ENCODE measurements at places on chromosomes 2 and 18.

DNA sequence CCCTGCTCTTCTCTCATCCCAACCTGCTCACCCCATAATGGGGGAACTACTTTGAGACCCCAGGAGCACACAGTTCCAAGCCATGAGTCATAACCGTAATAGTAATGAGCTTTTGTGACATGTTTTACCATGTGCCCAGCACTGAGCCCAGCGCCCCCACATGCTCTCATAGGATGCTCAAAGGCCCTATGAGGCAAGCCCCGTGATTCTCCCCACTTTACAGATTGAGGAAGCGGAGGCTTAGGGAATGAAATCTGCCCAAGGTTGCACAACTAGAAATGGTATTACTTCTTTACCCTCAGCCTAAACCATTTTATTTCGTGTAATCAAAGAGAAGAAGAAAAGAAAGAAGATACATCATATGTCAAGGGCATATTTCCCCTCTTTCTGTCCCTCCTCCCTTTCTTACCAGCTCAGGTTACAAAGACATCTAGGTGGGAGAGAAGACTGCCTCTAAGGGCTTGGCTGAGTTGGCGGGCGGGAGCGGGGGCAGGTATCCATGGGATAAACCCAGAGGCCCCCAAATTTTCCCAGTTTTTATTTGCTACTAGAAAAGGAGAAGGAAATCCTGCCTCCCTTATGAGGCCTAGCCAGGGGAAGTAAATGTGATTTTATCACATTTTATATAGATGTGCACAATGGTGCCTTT lies 24.2 kb downstream of the BCL11A start:
- H3K27ac ChIP-seq: no peak overlapping the region
- H3K36me3 ChIP-seq: peaks cover 3% of the 10 kb centered on the region
- H3K4me1 ChIP-seq: peaks cover 2% of the 10 kb centered on the region
- DNase-seq: no peak
- H3K4me3 ChIP-seq: no peak overlapping the region

GRCh38 chr2:61626827-61627226 lies 88.7 kb upstream of the XPO1 start:
- no peak overlapping the region for H3K4me3 ChIP-seq
- no peaks in the 10 kb centered on the region for H3K36me3 ChIP-seq
- no peak for DNase-seq

DNA sequence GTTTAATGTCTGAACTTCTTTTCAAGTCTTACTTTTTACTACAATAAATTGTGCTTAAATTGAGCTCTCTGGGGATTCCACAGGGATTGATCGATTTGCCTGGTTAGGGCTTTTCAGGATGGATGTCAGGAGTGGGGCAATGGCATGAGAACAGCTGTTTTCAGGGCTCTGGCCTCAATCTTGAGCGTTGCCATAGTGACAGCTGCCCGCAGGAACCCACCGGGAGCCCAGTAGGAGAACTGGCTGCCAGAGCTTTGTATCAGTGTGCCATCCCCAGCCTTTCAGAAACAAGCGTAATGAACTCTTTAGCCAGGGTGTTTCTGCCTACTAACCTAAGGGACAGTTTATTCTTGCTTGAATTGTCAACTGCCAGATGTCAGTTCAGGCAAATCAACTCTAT lies 93.5 kb downstream of the GALNT3 start:
- H3K27ac ChIP-seq: no peak overlapping the region
- H3K4me1 ChIP-seq: no peaks in the 10 kb centered on the region
- no peak overlapping the region for H3K4me3 ChIP-seq
- peaks cover 2% of the 10 kb centered on the region for H3K36me3 ChIP-seq

GRCh38 chr2:146037334-146037870 lies 1517.5 kb upstream of the ZEB2 start:
- no peak overlapping the region for H3K4me3 ChIP-seq
- no peak overlapping the region for H3K27ac ChIP-seq
- H3K4me1 ChIP-seq: no peaks in the 10 kb centered on the region

- no peak overlapping the region for H3K27ac ChIP-seq
- no peak overlapping the region for H3K4me3 ChIP-seq
- H3K4me1 ChIP-seq: no peaks in the 10 kb centered on the region
- H3K27me3 ChIP-seq: no peaks in the 10 kb centered on the region
Measured at GRCh38 chr2:2869553-2869952, 508.1 kb downstream of the EIPR1 start.

DNA sequence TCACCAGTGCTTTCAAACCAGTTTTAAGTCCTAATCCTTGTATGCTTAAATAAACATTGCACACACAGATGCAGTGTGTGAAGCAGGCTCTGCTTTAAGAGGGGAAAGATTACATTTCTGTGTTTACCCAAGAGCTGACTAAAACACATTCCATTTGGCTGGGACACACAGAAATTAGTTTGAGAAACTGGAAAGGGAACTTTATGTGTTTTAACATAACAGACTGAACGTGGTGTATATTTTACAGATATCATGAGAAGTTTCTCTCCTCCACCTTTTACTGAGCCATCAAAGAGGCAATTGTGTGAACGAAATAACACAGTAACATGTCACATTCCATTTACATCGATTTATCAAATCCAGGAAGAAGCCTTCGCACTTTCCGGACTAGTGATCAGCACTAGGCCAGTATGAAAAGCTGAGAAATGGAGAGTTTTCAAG lies 121.8 kb downstream of the MAIP1 start:
- H3K27me3 ChIP-seq: peaks cover 23% of the 10 kb centered on the region
- no peak overlapping the region for H3K4me3 ChIP-seq
- peaks cover 2% of the 10 kb centered on the region for H3K4me1 ChIP-seq
- H3K36me3 ChIP-seq: no peaks in the 10 kb centered on the region

- H3K4me1 ChIP-seq: no peaks in the 10 kb centered on the region
- H3K27ac ChIP-seq: no peak overlapping the region
- no peaks in the 10 kb centered on the region for H3K27me3 ChIP-seq
- DNase-seq: no peak
Measured at GRCh38 chr2:223768179-223768578, 69.2 kb downstream of the AP1S3 start.

GRCh38 chr2:69021727-69022126 lies 8.7 kb downstream of the ANTXR1 start:
- H3K4me3 ChIP-seq: no peak overlapping the region
- no peak overlapping the region for H3K27ac ChIP-seq
- H3K4me1 ChIP-seq: no peaks in the 10 kb centered on the region
- no peaks in the 10 kb centered on the region for H3K36me3 ChIP-seq
- H3K27me3 ChIP-seq: peaks cover 55% of the 10 kb centered on the region
- DNase-seq: no peak

DNA sequence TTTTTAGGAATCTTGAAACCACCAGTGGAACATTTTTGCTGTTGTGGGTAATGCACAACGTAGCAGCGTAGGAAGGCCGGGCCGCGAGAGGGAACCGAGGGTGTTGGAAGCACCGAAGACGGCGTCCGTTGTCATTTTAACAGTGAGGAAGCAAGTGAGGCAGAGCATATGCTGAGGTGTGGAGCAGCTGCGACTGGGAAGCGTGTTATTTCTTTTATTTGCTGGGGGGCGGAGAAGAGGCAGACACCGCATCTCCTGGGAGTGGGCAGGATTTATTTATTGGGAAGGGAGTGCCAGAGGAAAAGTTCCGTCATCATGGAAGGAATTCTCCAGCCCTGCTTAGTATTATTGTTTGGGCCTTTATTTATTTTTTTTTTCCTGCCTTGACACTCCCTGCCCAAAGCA lies 232.8 kb downstream of the KLHL29 start:
- no peak overlapping the region for H3K4me3 ChIP-seq
- no peak for DNase-seq
- H3K36me3 ChIP-seq: no peaks in the 10 kb centered on the region
- H3K27ac ChIP-seq: peak overlapping the region; percentile 53

DNA sequence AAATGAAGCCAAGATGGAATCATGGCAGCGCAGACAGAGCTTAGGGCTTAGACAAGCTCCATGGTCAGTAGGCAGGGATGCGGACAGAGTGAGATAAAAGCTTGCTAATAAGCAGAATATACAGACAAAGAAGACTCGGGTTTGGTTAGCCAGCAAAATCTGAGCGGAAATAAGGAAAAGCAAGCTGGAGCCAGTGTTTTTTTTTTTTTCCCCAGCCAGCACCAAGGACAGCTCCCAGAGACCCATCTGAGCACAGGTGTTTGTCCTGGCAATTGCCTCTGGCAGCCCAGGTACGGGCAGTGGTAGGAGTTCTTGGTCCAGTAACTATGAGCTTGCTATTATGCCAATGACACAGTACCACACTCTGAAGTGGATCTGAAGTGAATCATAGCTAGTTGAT lies 187.6 kb downstream of the ADCYAP1 start:
- H3K4me3 ChIP-seq: no peak overlapping the region
- no peak overlapping the region for H3K27ac ChIP-seq
- no peaks in the 10 kb centered on the region for H3K36me3 ChIP-seq
- H3K4me1 ChIP-seq: no peaks in the 10 kb centered on the region

- no peaks in the 10 kb centered on the region for H3K36me3 ChIP-seq
- DNase-seq: no peak
- H3K27me3 ChIP-seq: peaks cover 4% of the 10 kb centered on the region
- H3K4me3 ChIP-seq: no peak overlapping the region
- no peak overlapping the region for H3K27ac ChIP-seq
- H3K4me1 ChIP-seq: no peaks in the 10 kb centered on the region
Measured at GRCh38 chr2:221360312-221360711, 211.8 kb downstream of the EPHA4 start.

DNA sequence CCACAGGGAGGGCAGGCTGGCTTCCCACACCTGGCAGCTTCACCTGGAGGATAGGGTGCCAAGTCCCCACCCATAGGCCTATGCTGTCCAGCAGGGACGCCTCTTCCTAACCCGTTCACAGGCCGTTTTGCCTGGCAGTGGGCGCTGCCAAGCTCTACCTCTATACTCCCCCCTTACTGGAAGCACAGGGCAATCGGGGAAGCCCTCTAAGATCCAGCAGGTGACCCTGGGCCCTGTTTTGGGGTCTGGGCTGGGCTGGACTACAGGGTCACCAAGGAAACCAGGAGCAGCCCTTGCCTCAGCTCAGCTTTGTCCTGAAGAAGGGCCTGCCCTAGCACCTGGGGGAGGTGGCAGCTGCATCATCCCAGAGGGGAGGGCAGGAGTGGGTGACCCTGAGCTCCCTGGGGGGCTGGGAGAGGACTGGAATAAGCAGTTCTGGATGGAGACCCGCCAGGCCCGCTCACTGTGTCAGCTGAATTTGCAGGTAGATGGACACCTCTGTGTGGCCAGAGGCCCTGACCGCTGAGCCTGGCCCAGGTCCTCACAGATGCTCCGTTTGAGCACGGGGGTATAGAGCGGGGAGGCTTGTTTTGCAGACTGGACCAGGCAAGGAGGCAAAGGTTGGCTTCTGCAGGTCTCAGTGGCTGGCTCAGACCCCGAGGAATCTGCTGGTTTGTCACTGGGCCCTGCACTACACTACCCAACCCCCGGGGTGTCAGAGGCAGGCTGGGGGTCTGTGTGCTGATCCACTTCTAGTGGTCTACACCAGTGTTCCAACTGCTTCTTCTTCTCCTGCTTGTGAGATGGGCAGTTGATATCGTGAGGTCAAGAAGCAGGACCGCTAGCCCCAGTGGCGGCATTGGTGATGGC lies 163.1 kb downstream of the ASB1 start:
- H3K4me1 ChIP-seq: no peaks in the 10 kb centered on the region
- H3K4me3 ChIP-seq: no peak overlapping the region
- H3K27ac ChIP-seq: no peak overlapping the region
- H3K27me3 ChIP-seq: peaks cover 31% of the 10 kb centered on the region
- no peaks in the 10 kb centered on the region for H3K36me3 ChIP-seq

- DNase-seq: no peak
- no peaks in the 10 kb centered on the region for H3K4me1 ChIP-seq
- H3K27me3 ChIP-seq: no peaks in the 10 kb centered on the region
- H3K36me3 ChIP-seq: no peaks in the 10 kb centered on the region
Measured at GRCh38 chr18:34121200-34121721, 103.5 kb downstream of the NOL4 start.

DNA sequence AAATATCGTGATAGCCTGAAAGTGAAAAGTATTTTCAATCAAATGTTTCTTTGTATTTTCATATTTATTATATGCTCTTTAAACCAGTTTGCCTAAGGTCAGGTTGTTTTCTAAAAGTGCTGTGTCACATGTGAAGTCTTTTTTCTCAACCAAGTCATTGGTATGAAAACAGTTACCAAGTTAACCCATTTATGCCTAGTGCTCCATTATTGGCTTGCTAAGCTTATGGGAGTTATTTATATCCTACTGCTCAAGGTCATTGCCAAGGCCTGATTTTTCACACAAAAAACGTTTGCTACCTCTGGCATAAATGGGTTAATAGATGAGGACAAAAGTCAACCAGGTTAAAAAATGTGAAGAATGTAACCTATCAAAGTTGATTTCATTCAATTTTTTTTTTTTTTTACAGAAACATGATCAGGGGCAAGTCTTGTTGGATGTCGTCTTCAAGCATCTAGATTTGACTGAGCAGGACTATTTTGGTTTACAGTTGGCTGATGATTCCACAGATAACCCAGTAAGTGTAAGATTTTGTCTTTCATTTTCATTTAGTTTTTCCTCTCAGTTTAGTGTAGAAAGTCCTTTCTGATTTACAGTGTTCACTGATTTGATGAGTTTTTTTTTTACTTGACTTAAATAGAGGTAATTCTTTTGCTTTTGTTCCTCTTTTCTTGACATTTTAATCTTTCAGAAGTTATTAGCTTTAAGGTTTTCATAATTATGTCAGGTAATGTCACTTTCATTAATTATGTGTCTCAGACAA lies 102.6 kb downstream of the PTPN4 start:
- DNase-seq: no peak
- H3K4me3 ChIP-seq: no peak overlapping the region
- H3K27me3 ChIP-seq: no peaks in the 10 kb centered on the region

DNA sequence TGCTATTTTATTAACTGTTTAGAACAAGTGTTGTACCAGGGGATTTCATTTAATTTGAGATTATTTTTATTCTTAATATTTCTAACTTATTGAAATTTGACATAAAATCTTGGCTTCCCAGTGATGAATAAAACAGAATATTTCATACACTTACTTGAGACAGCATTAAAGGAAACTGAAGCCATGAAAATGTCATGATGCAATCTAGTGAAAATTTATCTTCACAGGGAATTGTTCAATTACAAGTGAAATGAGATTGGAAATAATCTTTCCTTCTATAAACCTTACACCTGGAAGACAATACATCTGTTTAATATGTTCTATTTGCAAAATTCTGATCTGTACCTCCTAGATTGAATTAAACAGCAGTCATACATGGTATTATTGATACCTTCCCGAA lies 511.0 kb upstream of the CDH7 start:
- H3K27ac ChIP-seq: no peak overlapping the region
- DNase-seq: no peak
- H3K27me3 ChIP-seq: no peaks in the 10 kb centered on the region
- H3K36me3 ChIP-seq: no peaks in the 10 kb centered on the region
- no peak overlapping the region for H3K4me3 ChIP-seq
- H3K4me1 ChIP-seq: no peaks in the 10 kb centered on the region

GRCh38 chr2:199979398-199979797 lies 24.0 kb downstream of the MAIP1 start:
- DNase-seq: no peak
- no peak overlapping the region for H3K27ac ChIP-seq
- peaks cover 16% of the 10 kb centered on the region for H3K4me1 ChIP-seq
- peaks cover 5% of the 10 kb centered on the region for H3K27me3 ChIP-seq
- no peak overlapping the region for H3K4me3 ChIP-seq

- no peak overlapping the region for H3K4me3 ChIP-seq
- no peak for DNase-seq
- no peaks in the 10 kb centered on the region for H3K27me3 ChIP-seq
- no peaks in the 10 kb centered on the region for H3K4me1 ChIP-seq
Measured at GRCh38 chr18:65057439-65058083, 693.3 kb upstream of the CDH7 start.

GRCh38 chr2:149330127-149331022 lies at the start of gene LYPD6:
LYPD6 (plus strand) TSS chr2:149330587; CDS start chr2:149437709, 107,122 bp downstream.
- H3K4me3 ChIP-seq: peak within 1 kb of the TSS; percentile 79
- no peak within 1 kb of the TSS for H3K27ac ChIP-seq
- peaks cover 74% of the 10 kb centered on the region for H3K27me3 ChIP-seq
- H3K4me1 ChIP-seq: peaks cover 4% of the 10 kb centered on the region
- no peak for DNase-seq

GRCh38 chr2:144489315-144489916 lies 30.5 kb downstream of the ZEB2 start:
- DNase-seq: no peak
- H3K4me3 ChIP-seq: no peak overlapping the region
- H3K27ac ChIP-seq: no peak overlapping the region
- H3K36me3 ChIP-seq: no peaks in the 10 kb centered on the region
- H3K27me3 ChIP-seq: peaks cover 17% of the 10 kb centered on the region
